ENCODE measurements at places on chromosomes 16 and 17.

DNA sequence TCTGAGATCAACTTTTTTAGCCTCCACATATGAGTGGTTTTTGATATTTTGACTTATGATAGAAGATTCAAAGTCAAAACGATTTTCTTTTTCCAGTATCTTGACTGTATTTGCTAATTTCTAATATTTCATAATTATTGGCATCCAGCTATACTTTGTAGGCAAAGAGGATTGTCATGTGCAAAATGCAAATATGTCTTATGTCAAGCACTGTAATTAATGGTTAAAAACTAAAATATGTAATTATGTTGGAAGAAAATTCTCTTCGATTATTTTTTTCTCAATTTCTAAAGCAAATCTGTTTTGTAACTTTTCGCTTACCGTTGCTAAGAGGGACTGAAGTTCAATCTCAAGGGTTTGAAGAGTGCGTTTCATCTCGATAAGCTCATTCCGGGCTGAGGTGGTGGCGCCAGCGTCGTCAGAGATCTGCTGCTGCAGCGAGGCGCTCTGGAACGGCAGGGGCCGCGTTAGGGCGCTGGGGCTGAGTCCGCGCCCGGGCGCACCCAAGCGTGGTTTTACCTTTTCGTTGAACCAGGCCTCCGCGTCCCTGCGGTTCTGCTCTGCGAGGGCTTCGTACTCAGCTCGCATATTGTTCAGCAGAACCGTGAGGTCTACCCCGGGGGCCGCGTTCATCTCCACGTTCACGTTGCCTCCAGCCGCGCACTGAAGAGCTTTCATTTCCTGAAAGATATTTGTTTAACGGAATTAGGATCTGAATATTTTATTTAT lies 3.0 kb downstream of the KRT27 start:
- peak; percentile 3 for DNase-seq

DNA sequence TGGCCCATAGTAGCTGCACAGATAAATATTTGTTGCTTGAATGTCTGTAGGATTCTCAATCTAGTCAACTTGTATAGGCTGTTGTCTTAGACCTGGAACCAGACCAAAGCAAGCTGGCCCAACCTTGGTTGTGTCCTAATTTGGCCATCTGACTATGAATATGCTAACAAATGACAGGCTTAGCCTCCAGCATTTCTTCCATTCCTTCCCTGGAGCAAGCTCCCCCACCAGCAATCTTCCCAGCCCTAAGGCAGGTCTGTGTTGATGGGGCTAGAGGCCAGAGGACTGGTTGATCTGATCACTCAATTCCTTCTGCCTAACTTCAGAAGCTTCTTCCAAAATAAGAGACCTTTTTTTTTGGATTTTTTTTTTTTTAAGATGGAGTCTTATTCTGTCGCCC lies 9.4 kb upstream of the PHOSPHO1 start:
- DNase-seq, result no peak

DNA sequence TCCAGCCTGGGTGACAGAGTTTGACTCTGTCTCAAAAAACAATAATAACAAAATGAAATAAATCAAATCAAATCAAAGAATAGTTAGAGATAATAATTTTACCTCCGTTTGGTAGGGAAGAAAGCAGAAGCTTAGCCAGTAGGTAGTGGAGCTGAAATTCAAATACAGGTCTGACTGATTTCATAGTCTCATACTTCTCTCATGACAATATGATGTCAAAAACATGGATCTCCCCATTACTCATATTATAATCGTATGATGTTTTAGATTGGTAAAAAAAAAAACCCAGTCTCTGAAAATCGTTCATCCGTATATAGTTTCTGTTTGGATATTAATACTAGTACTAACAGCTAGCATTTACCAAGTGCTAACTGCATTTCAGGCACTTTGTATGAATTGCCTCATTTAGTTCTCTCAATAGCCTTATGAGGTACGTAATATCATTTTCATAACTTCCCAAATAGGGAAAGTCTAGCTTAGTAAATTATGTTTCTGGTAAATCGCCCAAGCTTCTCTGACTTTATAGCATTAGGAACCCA lies 48.7 kb downstream of the CDH8 start:
- DNase-seq, result no peak

DNA sequence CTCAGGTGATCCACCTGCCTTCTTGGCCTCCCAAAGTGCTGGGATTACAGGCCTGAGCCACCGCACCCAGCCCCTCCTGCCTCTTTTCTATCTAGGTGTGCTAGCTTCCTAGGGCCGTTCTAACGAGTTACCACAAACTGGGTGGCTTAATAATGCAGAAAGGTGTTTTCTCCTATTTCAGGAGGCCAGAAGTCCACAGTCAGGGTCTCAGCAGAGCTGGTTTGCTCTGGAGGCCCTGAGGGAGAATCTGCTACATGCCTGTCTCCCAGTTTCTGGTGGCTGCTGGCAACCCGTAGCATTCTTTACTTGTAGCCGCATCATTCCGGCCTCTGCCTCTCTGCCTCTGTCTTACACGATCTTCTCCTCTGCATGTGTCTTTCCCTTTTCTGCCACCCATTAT lies 89.2 kb downstream of the NTN1 start:
- no peak for DNase-seq

DNA sequence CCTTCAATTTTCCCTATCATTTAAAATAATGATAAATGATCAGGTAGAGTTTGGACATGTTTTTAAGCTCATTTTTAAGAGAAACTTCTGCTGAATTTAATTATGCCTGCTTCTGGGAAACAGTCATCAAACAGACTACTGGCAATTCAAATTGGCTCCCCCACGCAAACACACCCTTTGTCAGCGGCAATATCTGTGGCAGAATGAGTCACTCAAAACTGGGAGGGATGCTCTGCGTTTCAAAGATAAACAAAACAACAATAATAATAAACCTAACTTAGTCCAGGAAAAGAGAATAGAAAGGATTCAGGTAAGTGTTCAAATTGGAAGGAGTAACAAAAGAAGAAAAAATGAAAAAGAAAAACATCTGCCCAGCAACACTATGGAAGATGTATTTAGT lies 108.1 kb upstream of the ERCC4 start:
- DNase-seq, result no peak

GRCh38 chr16:1610899-1611632 lies 806 bp downstream of the IFT140 start:
- no peak for DNase-seq

DNA sequence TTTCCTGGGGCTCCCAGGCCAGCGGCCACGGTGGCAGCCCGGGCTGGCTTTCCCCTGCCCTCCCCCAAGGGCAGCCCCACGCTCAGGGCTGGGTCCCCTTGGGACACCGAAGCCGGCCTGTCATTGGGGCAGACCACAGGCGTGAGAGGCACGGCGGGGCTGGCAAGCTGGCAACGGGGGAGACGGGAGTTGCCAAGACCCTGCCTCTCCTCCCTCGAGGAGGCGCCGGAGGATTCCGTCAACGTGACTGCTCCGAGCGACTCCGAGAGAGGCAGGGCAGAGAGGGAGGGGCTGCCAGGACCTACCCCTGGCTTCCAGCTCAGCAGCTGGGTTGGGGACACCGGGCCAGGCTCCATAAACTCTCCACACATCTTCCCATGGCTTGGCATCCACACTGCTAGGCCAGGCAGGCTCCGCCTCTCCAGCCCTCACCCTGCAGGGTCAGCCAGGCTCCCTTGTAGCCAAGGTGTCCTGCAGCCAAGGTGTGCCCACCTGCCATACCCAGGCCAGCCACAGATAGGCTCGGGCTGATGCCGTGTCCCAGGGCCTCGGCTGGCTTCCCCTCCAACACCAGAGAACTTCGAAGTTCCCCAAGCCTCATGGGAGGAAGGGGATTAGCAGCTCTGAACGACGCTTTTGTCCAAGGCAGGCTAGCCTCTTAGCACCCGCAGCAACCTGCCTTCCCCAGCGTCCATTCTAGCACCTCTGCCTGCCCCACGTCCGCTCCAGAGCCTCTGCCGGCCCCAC lies 25.5 kb downstream of the TIMM22 start:
- DNase-seq, result no peak

DNA sequence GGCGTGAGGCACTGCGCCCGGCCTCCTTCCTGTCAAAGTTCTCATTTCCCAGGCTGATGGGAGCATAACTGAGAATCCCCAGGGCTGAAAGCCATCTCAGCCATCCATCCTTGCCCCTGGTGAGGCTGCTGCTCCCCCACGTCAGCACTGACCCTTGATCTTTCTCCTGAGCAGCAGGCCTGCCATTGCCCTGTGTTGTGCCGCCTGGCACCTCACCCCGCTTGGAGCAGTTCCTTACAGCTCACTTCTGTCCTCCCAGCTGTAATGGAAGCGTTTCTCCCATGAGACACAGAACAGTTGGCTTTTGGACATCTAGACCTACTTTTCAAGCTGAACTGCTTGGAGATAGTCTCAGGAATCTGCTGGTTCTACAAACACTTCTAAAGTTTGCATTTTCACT lies 51.5 kb downstream of the OR1D5 start:
- DNase-seq, result no peak

GRCh38 chr16:75308011-75308410 lies 56.6 kb upstream of the BCAR1 start:
- DNase-seq, result no peak

- no peak for DNase-seq
Measured at GRCh38 chr17:55704401-55704800, 18.3 kb downstream of the TMEM100 start.

DNA sequence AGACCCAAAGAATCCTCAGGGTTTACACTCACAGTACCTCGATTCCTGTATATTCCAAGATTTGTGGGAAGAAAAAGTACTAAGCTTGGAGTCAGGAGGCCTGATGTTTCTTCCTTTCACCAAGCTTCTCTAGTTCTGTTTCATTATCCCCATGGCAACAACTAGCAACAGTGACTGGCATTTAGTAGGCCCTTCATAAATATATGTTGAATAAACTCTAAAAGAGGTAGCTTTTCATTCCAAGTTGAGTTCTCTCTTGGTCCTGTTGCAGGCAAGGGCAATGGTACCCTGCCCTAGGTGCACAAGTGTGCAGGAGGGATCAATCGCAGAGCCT lies 527 bp upstream of the UBE2Z start:
- no peak for DNase-seq

- DNase-seq, result no peak
Measured at GRCh38 chr16:79698341-79698753, 97.8 kb upstream of the MAF start.

- DNase-seq, result peak; percentile 58
Measured at GRCh38 chr17:74864866-74865395, 5.2 kb upstream of the GRIN2C start.

- DNase-seq, result no peak
Measured at GRCh38 chr16:70470927-70471341, 16.5 kb downstream of the FCSK start.

GRCh38 chr16:15775663-15776304 lies 81.0 kb downstream of the MYH11 start:
- no peak for DNase-seq

DNA sequence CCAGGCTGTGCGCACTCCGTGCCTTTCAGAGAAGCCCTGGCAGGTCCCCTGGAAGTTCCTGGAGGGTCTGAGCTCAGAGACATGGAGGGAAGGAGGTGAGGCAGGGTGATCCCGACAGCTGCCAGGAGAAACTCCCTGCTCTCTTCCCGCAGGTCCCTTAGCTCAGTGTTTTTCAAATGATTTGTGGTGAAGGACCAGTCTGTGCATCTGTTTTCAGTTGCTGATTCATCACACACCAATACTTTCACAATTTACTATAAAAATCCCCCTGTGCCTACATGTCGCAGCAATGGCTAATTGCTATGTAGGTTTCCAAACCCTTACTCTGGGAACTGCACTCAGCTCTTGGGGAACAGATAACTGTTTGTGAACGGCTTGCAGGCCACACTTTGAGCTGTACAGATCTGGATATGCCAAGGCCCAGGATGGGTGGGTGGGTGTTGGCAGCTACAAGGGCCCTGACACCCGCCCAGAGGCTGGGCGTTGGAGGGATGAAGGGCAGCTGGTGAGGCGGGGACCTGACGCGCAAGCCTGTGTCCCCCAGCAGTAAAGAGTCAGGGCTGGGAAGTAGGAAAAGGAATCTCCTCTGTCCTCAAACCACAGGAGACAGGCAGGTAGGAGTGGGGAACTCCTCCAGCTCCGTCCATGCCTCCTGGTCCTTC lies 20.5 kb upstream of the EMP2 start:
- DNase-seq, result no peak

GRCh38 chr17:288802-289356 lies 63.7 kb downstream of the RPH3AL start:
- no peak for DNase-seq

DNA sequence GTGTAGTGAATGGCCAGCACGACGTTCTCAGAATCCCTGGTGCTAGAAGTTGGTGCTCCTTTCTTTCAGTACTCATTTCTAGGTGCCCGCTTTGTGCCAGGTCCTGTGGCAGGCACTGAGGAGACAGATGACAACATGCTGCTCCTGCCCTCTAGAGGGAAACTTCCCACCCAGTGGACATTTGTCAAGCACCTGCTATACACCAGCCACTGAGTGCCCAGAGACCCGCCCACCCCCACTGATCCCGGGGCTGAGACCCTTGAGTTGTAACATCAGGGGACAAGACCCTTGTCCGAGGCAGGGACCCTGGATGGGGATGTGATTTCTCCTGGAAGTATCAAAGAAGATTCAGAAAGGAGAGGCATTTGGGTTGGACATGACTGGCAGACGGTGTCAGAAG lies 25.1 kb downstream of the UNC13D start:
- no peak for DNase-seq

GRCh38 chr16:3873482-3874173 lies 6.9 kb downstream of the CREBBP start:
- DNase-seq, result no peak

- DNase-seq, result no peak
Measured at GRCh38 chr16:51579652-51580360, 428.7 kb upstream of the SALL1 start.
